Muscle of leg (tissue), 16 donors: ENCODE measurements at places on chromosomes 2 and 18. TPM values are rescaled to one million over a fixed set of nuclear protein-coding genes. Genes with fewer than 3 reads are reported as not detected.

Gene VSNL1
- 2.3 TPM for total RNA-seq

Gene STK36
- total RNA-seq: 18.8 TPM

Gene EIF2AK2
- total RNA-seq: 22.5 TPM

Gene LRATD1
- total RNA-seq: 4.8 TPM

Gene TMEM247
- not detected for total RNA-seq

Gene CHN1
- total RNA-seq: 11.2 TPM

DNA sequence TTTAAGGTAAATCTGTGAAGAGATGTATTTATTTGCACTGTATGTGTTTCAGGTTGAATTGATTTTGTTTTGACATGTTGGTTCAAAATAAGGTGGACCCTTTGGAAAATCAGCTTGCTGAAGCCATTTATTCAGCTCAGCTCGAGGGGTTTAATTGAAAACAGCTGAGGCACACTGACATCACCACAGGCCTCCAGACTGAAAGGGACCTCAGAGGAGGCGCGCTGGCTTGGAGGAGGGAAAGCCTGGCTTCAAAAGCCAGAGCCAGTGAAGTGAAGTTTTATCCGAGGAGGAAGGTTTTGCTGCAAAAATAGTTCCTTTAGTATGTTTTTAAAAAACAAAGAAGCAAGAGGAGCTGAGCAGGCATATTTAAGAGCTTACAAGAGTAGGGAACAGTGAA, 26.9 kb upstream of the DNMT3A start:
- H3K36me3 ChIP-seq: no peaks in the 10 kb centered on the region
- DNase-seq: peak; percentile 94
- no peak overlapping the region for H3K4me3 ChIP-seq
- no peaks in the 10 kb centered on the region for H3K27me3 ChIP-seq
- peak overlapping the region; percentile 69 for H3K27ac ChIP-seq
- peaks cover 38% of the 10 kb centered on the region for H3K4me1 ChIP-seq
